Stimulated activated CD4-positive, alpha-beta T cell treated with anti-CD3 and anti-CD28 coated beads, Interleukin-12 subunit alpha, Interleukin-12 subunit beta, amount 100 ng/mL, for 48 hours (primary cell): ENCODE measurements at places on chromosomes 11 and 22.

GRCh38 chr11:12587333-12587991 is 86.8 kb upstream of the TEAD1 start:
- no peak for DNase-seq

DNA sequence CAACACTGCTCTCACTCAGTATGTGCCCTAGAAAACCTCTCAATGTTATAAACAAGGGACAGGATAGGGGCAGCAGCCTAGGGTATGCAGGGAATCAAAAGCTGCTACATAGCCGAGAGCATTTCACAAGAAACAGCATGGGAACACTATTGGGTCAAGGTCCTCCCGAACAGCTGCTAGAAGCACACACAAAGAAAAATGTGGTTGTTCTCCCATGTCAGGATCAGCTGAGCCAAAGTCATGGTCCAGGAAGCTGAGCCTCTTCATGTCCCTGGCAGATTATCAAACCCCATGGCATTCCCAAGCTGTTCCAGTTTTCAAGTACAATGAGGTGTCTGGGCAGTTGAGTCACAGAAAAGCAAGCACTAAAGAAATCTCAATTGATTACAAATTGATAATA is 21.0 kb upstream of the GDPD4 start:
- no peak for DNase-seq

- no peak for DNase-seq
These were observed 160.9 kb downstream of the TRIM29 start for GRCh38 chr11:119976805-119977560.

GRCh38 chr11:30684772-30685171 is 98.6 kb upstream of the MPPED2 start:
- DNase-seq = no peak

DNA sequence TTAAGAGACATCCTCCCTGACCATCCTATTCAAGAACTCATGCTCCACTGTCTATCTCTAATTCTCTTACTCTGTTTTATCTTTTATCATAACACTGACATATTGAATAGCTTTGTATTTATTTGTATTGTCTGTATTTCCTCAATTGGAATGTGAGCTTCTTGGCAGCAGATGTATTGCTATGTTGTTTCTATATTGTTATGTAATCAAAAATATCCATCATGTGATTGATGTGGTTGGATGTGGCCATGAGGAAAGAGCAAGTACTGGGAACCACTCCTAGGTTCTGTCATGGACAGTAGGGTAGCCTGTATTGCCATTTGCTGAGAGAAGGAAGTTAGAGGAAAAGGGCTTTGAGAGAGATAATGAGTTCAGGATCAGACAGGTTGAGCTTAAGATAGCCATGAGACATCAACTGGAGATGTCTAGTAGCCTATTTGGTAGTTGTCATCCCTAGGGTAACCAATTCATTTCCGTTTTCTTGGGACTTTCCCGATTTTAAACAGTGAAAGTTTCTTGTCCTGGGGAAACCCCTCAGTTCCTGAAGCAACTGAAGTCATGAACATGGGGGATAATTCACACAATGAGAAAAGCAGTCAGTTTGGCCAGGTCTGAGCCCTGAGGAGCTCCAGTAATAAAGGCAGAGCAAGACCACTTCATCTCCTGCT is 404.5 kb downstream of the INSC start:
- DNase-seq = no peak
